ENCODE measurements at places on chromosomes 7 and 10.
A peak's percentile ranks its signal among the peaks of the same experiment; 100 is the strongest.

- DNase-seq: peak; percentile 23
These were observed 5.1 kb upstream of the SLC16A12 start for GRCh38 chr10:89540420-89540949.

GRCh38 chr7:22572292-22572691 is 72.3 kb upstream of the STEAP1B start:
- DNase-seq: no peak

DNA sequence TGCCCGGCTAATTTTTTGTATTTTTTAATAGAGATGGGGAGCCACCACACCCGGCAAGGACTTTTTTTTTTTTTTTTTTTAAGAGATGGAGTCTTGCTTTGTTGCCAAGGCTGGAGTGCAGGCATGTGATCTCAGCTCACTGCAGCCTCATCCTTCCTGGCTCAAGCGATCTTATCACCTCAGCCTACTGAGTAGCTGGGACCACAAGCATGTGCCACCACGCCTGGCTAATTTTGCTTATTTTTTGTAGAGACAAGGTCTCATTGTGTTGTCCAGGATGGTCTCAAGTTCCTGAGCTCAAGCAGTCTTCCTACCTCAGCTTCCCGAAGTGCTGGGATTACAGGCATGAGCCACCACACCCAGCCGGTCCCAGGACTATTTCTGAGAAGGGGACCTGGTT is 9.3 kb upstream of the MCU start:
- no peak for DNase-seq

GRCh38 chr7:29557954-29558353 is 5.7 kb upstream of the PRR15 start:
- peak; percentile 59 for DNase-seq

DNA sequence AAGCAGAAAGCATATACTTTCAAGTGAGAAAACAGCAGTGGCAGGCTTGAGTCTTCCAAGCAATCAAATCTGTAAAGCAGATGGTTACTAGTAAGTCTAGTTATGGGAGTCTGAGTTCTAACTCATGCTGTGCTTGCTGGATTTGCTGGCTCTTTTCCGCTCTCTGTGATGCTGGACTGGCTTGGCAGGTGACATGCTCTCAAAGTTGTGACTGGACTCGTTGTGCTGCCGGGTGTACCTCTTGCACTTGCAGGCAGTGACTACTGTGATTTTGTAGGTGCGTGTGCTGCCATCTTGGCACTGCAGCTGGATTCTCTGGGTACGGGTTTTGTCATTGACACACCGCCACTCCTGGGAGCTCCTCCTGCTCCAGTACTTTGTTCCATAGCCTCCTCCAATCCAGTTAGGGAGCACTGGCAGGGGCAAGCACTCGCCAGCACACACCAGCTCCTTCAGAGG is 3.1 kb downstream of the SOSTDC1 start:
- DNase-seq: no peak

- DNase-seq: no peak
These were observed 81.1 kb downstream of the RGS10 start for GRCh38 chr10:119461380-119461779.

DNA sequence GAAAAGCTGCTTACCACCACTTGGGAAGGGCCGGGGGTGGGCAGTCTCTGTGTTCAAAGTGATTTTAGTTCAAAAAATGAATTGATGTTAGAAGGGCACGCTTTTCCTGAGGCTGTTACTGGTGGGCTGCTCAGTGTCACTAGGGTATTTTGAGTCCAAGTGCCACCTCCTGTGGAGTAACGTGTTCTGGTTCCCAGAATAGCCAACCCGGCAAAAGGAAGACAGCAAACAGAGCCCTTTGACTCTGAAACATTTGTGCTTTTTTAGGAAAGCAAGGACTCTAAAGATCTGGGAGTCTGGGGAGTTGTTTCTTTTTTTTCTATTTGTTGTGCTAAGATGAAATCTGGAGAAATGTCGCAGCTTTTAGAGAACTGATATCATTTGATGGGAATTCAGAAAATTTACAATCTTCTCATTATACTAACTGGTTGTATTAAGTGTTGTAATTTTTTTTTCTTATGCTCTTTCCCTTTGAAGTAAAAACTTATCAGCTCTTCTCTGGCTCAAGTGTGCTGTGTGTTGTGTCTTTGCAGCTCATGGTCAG is 66.2 kb downstream of the MKX start:
- DNase-seq: no peak

GRCh38 chr7:92253251-92253650 is 7.5 kb downstream of the ANKIB1 start:
- DNase-seq: no peak

GRCh38 chr7:12477620-12478019 is 74.0 kb upstream of the VWDE start:
- DNase-seq: peak; percentile 19

DNA sequence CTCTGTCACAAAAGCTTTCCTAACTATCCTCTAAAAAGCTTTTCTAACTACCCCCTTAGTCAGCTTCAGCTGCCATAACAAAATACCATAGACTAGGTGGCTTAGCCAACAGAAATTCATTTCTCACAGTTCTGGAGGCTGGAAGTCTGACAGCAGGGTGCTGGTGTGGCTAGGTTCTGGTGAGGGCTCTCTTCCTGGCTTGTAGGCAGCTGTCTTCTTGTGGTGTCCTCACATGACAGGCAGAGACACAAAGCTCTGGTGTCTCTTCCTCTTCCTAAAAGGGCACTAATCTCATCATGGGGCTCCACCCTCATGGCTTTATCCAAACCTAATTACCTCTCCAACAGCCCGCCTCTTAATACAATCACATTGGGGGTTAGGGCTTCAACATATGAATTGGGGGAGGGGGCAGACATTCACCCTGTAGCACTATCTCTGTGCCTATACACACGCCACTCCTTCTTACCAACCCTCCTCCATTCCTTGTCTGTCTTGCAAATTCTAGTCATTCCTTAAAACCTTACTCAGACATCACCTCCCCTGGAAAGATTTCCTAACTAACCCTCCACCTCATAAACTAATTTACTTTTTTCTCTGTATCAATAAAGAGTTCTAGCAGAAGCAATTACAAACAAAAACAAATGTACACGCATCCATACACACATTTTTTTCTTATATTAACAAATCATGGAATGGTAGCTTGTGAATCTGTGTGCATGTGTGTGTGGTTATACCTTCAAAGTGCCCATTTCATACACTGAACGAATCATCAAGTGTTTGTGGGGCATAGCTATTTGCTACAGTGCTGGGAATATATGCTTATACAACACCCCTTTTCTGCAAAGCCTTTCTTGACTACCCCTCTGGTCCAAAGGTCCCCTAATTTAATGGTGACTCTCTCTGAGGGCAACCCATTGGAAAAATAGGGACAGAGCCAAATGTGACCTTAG is 26.4 kb downstream of the RHOBTB1 start:
- DNase-seq: no peak

DNA sequence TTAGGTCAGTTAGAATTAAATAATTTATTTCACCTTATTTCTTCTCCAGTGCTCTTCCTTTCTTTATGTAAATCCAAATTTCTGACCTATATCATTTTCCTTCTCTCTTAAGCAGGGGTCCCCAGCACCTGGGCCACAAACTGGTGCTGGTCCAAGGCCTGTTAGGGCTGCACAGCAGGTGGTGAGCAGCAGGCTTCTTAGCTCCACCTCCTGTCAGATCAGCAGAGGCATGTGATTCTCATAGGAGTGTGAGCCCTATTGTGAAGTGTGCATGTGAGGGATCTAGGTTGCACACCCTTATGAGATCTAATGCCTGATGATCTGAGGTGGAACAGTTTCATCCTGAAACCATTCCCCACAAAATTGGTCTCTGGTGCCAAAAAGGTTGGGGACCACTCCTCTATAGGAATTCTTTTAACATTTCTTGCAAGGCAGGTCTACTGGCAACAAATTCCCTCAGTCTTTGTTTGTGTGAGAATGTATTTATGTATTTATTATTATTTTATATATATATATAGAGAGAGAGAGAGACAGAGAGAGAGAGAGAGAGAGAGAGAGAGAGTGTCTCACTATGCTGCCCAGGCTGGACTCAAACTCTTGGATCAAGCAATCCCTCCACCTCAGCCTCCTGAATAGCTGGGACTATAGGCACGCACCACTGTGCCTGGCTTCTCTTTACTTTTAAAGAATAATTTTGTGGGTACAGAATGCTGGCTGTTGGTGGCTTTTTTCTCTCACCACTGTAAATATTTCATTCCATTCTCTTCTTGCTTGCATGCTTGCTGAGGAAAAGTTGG is 4.3 kb upstream of the ABCC2 start:
- no peak for DNase-seq

DNA sequence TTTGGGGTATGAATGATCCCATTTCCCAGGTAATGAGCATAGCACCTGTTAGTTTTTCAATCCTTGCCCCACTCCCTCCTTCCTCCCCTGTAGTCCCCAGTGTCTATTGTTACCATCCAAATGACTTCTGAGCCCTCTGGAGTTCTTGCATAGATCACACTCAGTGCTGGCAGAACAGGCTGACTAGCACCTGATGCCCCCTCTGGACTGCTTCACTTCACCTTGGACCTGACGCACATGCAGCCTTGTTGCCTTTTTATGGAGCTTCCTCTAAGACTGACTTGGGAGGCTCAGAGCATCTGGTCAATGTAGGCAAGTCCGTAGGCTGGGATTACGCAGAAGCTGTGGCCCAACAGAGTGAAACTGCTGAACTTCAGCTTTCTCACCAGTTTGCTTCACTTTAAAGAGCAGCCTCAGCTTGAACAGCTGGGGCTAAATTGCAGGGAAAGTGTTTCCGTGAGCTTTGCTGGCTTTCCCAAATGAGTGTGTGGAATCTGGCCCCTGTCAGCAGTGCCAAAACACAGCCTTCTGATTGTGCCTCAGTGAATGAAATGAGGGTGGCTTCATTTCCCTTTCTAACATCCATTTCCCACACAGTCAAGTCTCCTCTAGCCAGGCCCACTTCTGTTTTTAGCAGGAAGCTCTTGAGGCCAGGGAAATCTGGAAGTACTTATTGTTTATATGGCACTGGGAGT is 48.5 kb downstream of the NXPH1 start:
- DNase-seq: no peak

DNA sequence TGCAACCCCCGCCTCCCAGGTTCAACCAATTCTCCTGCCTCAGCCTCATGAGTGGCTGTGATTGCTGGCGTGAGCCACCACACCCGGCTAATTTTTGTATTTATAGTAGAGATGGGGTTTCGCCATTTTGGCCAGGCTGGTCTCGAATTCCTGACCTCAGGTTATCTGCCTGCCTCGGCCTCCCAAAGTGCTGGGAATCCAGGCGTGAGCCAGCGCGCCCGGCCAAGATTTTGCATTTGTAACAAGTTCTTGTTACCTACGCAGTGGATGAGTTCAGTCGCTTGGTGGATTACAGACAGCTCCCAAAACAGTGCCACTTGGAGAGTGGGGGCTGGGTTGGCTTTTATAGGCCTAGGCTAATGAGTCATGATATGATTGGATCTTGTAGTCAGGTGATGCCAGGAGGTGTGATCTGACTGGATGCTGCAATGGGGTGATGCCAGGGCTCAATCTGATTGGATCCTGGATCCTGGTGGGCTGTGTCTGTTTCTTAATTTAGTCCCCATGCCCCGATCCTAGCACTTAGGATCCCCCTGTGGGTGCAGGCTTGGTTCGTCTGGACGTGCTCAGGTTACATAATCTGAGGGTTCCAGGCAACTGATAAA is 20.3 kb downstream of the SBDS start:
- peak; percentile 22 for DNase-seq

DNA sequence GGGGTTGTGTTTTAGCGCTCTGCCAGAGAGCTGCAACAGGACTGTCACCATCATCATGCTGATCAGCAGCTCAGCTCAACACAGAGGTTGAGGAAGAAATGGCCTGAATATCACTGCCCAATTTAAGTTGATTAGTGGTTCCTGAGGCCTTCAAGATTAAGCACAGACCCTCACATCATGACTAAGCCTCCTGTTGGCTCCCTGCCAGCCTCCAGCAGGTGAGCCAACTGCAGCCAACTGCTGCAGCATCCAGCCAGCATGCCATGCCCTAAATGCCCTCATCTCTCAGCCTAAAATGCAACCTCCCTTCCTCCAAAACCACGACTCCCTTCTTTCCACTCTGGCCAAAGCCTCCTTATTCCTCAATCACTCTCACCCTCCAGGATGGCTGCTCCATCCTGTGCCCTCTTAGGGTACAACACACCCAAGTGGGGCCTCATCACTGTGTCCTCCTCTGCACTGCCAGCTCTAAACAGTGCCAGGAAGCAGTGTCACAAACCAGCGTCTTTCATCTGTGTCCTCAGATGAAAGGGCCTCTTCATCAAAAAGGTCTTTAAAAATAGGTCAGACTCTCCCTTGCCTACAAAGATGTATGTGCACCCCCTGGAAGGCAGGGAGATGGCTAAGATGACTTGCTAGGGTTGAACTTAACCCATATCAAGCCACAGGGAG is 259.3 kb downstream of the ZEB1 start:
- DNase-seq: no peak

GRCh38 chr10:298033-298432 is 162.8 kb downstream of the ZMYND11 start:
- DNase-seq: no peak

DNA sequence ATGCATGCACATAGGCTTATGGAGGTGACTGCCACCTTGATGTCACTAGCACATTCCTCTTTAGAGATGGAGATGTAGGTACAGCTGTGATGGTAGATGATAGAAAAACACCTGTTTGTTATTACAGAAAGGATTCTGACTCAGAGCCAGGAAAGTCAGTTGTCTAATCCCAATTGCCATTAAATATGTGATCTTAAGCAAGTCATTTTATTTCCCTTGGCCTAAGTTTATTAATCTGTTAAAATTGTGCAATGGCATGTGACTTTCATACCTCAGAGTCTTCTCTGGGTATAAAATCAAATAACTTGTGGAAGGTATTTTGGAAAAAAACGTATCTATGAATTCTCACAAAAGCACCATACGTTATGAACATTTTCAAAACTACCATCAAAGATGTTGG is 123.9 kb upstream of the BET1 start:
- no peak for DNase-seq

DNA sequence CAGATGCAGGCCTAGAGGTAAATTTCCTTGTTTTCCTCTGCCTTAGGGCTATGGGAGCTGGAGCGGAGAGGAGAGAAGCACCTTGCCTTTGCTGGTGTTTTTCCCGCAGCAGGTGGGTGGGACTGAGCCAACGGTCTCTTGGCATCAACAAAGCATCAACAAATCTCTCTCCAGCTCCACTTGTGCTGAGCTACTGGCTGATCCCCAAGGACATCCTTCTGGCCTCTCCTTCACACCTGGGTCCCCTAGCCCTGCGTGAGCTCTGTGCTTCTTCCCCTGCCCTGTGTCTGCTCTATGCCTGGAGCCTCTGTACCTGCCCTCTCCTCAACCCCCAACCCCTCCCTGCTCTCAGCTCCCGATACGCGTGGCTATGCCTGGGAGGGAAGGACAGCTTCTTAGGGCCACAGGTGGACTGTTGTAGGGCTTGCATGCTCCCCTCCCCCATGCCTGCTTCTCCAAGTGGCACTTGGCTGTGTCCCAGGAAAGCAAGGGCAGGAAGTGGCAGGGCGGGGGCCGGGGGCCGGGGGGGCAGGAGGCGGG is 3.2 kb upstream of the CLDN4 start:
- no peak for DNase-seq

GRCh38 chr7:51666751-51667150 is 350.1 kb upstream of the COBL start:
- DNase-seq: no peak

GRCh38 chr7:82598958-82599357 is 155.4 kb upstream of the CACNA2D1 start:
- no peak for DNase-seq
